ENCODE measurements at places on chromosomes 7 and 10.

GRCh38 chr7:42947521-42947920 is 15.3 kb downstream of the MRPL32 start:
- DNase-seq = no peak

DNA sequence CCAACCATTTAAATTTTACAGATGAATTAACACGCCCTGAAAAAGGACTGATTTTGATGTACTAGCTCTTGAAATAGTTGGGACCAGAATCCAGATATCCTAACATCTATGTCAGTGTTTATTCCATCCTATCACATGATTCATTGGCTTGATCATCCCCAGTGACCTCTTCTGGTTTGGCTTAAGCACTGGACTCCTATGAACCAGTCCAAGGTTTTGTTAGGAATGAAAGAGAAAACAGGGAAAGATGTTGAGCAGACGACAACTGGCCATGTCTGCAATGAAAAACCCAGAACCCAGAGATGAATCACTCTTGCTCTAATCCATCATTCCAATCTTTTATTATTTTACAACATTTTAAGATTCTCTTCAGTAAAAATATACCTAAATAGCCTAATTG is 1080.9 kb downstream of the SORCS1 start:
- DNase-seq = no peak

DNA sequence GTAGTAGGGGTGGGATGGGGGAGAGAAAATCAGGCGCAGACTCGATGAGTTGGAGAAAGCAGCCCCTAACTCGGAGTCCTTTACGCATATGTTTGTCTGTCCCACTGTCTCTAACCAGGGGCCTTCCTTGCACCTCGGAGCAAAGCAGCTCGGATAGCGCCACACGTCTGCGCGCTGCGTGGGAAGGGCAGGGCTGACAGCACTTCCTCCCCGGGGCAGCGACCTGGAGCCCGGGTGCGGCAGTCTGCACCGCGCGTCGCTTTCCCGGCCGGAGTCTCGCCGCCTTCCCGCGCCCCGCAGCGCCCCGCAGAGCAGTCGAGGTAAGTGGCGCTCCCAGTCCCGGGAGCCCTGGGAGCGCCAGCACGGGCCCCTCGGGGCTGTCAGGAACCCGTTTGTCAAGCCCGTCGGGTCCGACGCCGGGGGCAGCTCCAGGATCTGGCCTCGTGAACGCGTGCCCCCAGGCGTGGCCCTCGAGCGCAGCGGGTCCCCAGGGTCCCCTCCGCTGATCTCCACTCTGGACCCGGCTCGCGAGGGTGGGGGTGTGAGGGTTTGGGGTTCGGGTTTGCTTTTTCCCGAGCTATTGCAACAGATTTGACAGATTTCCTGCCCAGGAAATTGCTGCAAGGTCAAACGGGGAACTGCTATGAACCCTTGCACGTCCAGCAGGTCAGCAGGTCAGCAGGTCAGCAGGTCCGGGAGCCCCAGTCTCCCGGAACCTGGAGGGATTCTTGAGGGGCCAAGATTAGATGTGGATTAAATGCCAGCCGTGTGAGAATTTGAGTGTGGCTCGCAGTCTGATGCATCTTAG is 597 bp downstream of the APBB1IP start:
- DNase-seq = no peak

GRCh38 chr7:100483090-100483721 is 521 bp upstream of the NYAP1 start:
- peak; percentile 53 for DNase-seq

DNA sequence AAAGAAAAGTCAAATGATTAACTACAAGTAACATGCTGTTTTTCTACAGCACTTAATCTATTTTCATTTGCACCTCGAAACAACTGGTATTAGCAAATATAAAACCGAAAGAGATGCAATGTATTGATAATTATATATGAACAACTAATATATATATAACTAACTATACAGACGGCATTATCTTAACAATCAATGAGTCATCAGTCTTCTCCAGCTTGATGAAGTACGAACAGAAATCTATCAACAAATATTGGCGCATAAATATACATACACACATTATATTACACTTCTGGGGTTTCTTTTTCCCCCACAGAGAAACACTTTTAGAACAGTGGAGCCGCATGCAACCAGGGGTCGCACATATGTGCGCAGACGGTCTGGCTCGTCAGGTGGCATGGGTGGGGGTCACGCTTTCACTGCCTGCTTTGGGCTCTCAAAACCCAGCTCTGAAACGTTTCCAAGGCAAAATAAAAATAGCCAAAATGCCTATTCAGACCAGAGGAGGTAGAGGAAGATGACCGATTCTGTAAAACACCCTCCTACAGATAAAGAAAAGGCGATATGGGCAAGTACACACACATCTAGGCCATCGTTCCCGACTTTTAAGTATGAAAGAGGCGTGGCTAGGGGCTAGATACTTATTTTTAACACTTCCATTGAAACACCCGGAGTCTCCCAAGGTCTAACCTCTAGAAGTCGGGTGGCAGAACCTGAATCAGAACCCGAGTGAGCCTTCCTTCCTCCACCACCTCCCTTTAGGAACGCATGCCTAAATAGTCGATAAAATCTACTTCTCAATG is 1.7 kb downstream of the ARHGAP12 start:
- peak; percentile 29 for DNase-seq

DNA sequence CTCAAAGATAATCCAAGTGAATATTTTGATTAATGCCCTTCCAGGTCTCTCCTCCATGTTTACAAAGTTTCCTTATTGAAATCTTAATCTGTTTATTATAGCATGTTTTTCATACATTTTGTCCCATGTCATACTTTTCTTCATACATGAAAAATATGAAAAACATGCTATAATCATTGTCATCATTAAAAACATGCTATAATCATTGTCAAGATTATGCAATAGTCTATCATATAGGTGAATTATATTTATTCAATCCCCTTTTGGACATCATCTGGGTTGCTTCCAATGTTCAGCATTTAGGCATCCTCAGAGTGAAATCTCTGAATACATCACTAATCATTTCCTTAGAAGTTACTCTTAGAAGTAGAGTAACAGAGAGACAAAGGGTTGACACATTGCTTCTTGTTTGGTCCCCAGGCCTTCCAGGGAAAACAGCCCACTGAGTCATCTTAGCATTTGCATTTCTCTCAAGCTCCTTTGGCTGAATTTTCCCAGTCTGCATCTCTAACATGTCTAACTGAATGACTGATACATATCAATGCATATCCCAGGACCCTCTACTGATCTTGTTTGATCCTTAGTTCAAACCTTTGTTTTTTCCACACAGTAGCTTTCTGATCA is 87.0 kb downstream of the SGMS1 start:
- no peak for DNase-seq

DNA sequence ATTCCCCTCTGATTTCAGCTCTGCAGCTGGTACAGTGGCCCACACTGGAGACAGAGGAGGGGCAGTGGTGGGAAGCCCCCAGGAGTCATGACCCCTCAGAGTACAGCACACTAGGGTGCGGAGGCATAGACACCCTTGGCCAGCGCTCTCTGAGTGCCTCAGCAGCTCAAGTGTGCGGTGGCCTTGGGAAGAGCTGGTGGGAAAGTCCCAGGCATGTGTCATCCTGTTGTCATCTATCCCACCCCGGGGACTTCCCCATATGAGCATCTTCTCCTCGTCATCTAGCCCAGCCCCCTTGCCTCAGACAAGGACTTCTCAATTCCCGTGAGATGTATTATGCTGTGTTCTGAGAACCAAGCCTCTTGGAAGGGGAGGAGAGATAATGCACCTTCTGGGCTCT is 15.6 kb upstream of the PPIF start:
- no peak for DNase-seq

GRCh38 chr10:28774051-28774995 is 97.0 kb downstream of the BAMBI start:
- no peak for DNase-seq

DNA sequence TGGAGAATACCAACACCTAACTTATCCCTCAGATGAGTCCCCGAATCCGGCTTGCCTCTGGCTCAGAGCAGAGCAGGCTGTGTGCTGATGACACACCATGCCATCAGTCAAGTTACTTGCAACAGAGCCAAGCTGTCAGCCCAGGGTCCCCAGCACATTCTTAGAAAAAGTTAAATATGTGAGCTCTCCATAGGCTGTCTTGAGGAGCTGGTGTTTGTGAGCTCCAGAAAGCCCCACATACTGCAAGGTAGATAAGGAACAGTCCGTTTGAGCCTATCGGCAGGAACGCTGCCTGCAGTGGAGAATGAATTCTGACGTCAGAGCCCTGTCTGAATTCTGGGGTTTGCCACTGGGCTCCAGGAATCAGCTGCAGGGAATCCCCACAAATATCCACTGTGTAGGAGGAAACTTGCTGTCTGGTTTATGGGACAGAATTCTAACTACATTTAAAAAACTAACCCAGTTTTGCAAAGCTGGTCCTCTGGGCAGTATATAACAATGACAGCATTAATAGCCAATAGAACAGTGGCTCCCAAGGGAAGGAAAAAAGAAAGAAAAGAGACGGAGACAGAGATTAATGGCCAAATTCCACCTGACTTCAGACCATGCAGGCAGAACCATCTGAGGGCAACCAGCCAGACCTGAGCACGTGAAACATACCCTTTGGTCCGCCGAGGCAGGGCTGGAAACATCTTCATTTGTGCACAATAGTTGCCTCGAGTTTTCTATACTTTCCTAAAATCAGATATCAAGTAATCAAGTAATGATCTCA is 3.6 kb downstream of the SFXN4 start:
- DNase-seq = no peak

GRCh38 chr7:12647364-12648219 is 39.8 kb upstream of the ARL4A start:
- DNase-seq = no peak

- DNase-seq = no peak
These were observed 256.9 kb downstream of the INHBA start for GRCh38 chr7:41445946-41446345.

- no peak for DNase-seq
These were observed 16.5 kb downstream of the CD36 start for GRCh38 chr7:80654887-80655340.

- no peak for DNase-seq
These were observed 683.2 kb upstream of the IGFBP3 start for GRCh38 chr7:46604241-46604661.

DNA sequence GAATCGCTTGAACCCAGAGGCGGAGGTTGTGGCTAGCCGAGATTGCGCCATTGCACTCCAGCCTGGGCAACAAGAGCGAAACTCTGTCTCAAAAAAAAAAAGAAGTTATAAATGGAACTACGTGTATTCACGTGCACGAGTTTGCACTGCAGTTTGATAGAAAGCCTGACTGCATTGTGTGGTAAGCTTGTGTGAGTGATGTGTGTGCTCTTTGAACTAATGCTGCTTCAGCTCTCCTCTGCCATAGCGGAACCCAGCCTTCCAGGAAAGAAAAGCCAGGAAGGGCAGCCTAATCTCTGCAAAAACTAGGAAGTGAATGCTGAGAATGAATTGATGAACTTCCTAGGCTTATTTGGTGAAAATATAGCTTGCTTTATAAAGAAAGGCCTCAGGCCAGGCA is 15.6 kb upstream of the MKRN1 start:
- DNase-seq = no peak

- DNase-seq = peak; percentile 18
These were observed 514.8 kb downstream of the DNAJB6 start for GRCh38 chr7:157851501-157852067.

GRCh38 chr10:121337427-121337826 is 260.8 kb downstream of the FGFR2 start:
- DNase-seq = no peak

DNA sequence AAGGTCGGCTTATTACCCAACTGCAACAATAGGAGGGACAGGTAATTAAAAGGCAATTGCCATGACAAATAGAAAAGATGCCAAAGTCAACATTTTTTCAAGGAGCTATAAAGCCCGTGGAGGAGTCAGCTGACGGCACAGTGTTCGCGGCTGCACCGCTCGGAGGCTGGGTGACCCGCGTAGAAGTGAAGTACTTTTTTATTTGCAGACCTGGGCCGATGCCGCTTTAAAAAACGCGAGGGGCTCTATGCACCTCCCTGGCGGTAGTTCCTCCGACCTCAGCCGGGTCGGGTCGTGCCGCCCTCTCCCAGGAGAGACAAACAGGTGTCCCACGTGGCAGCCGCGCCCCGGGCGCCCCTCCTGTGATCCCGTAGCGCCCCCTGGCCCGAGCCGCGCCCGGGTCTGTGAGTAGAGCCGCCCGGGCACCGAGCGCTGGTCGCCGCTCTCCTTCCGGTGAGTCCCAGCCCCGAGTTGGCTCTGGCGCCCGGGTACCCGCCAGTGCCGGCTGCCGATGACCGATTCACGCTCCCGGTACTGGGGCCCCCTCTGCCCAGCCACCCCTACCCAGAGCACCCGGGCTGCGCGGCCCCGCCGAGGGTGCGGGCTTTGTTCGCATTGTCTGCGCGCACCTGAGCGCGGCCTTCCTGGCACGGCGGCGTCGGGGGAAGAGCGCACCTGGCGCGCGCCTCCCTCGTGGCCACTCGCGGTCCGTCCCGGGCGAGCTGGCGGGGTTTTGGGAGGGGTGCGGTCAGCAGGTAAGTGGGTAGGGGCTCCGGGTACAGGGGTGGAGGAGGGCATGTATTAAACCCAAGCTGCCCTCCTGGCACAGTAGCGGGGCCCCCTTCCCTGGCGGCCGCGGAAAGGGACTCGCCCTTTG is at the start of gene VWA2:
TSS of gene VWA2 (plus strand) at position 138 of the 877 bp plus-strand sequence. CDS start 9,460 bp downstream, outside the sequence.
- DNase-seq = no peak

DNA sequence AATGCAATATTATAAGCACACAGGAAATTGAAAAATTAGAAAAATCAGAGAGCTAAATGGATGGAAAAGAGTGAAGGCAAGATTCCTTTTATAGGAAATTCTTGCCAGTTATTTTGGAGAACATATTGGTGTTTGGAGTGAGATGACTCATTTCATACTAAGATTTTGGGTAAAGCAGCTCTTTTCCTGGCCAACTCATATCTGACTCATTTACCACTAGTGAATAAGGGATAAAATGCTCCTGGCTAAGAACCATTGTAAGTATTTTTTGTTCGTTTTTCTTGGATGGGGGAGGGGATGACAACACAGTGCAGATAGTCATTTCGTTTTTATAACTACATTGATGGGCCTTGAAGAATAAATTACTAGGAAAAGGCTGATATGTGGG is 139.3 kb downstream of the TWIST1 start:
- DNase-seq = no peak

DNA sequence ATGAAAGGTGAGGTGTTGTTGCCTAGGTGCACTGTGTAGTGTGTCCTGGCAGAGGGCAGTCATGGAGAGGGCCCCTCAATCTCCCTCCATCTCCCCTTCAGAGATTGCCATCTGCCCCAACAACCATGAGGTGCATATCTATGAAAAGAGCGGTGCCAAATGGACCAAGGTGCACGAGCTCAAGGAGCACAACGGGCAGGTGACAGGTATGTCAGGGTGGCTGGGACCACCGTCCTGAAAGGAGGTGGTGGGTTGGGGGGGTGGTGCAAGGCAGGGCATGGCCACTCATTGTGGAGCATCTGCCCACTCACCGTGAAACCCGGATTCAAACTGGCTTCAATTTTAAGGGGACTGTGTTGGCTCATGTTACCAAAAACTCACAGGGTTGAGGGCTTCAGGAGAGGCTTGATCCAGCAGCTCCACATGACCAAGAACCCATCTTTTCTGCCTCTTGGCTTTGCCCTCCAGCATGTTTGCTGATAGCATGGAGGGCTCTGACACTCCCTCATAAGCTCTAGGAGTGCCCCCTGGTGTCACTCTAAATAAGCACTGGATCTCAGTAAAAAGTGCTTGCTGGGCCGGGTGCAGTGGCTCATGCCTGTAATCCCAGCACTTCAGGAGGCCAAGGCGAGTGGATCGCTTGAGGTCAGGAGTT is 12.2 kb downstream of the ARPC1B start:
- no peak for DNase-seq

- no peak for DNase-seq
These were observed 24.5 kb downstream of the FOXK1 start for GRCh38 chr7:4706384-4707216.

All from C1 segment of cervical spinal cord (tissue), 14 donors.